Prostate gland (tissue), 2 donors: ENCODE measurements at places on chromosomes 12 and 14.

DNA sequence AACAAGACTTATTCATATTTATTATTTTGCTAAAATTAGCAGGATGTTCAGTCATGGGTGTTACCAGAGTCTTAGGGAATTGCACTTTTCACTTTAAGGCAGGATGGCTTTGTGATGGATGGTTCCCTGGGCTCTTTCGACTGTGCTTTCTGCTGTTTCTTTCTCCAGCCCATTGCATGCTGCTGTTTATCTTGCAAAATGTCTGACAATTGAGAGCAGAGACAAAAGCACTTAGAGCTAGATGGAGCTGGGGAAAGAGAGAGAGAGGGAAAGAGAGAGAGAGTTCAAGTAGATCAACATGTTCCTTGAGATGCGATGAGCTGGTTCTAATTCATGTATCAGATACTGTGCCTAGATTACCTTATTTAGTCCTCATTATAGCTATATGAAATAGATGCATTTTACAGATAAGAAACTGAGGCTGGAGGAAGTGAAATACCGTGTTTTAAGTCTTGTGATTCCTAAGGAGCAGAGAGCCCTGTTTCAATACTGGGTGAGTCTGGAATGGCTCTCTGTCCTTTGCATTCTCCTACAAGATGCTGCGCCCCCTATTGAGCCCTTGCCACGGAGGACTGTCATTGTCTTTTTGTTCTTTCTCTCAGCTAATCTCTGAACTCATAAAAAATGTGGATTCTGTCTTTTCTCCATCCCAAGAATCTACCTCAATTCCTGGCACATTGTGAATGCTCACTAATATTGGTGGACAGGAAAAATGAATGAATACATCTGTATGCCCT lies 227.9 kb downstream of the ALG10B start:
- no peaks in the 10 kb centered on the region for H3K27me3 ChIP-seq
- no peaks in the 10 kb centered on the region for H3K36me3 ChIP-seq
- no peak overlapping the region for H3K4me3 ChIP-seq
- H3K27ac ChIP-seq = no peak overlapping the region
- H3K4me1 ChIP-seq = no peaks in the 10 kb centered on the region

GRCh38 chr14:95948558-95948981 lies 71.9 kb downstream of the TUNAR start:
- no peak overlapping the region for H3K4me3 ChIP-seq
- H3K4me1 ChIP-seq = no peaks in the 10 kb centered on the region
- no peak for DNase-seq
- H3K36me3 ChIP-seq = no peaks in the 10 kb centered on the region
- H3K27me3 ChIP-seq = no peaks in the 10 kb centered on the region

DNA sequence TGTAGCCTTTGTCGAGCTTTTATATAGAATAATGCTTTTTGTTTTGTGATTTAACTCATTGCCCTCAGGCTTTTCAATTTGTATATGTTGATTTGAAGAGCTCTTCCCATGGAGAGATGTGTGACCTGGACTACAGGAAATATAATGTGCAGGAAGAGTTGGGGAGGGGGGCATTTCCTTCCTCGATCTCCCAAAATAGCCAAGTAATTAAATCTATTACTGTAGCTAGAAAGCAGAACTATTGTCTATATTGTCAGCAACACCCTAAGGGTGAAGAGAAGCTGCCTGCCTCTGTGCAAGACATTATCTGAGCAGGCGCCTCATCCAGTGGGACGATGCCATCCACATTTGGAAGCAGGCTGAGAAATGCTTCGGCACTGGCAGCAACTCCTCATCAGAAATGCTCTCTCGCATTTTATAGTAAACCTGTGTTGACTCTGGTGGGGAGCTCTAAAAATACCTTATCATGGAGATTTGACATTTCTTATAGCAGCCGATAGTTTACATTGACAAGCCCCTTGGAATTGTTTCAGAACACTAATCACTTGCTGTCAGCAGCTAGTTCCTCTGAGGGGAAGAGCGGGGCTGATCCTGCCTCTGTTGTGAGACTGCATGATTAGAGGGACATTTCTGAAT lies 392.5 kb upstream of the RGS6 start:
- no peak overlapping the region for H3K27ac ChIP-seq
- H3K36me3 ChIP-seq = no peaks in the 10 kb centered on the region
- no peaks in the 10 kb centered on the region for H3K4me1 ChIP-seq

DNA sequence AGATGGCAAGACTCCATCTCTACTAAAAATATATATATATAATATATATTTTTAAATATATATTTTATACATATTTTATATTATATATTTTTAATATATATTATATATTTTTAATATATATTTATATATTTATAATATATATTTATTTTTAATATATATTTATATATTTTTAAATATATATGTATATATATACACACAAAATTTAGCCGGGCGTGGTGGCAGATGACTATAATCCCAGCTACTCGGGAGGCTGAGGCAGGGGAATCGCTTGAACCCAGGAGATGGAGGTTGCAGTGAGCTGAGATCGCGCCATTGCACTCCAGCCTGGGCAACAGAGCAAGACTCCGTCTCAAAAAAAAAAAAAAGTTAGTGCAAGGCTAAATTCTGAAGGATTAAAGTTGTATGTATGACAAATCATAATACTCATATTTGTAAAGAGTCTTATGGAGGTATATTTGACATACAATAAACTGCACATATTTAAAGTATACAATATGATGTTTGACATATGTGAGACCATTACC lies 7.7 kb upstream of the TDG start:
- no peaks in the 10 kb centered on the region for H3K27me3 ChIP-seq
- H3K36me3 ChIP-seq = no peaks in the 10 kb centered on the region
- no peak overlapping the region for H3K4me3 ChIP-seq
- DNase-seq = no peak

DNA sequence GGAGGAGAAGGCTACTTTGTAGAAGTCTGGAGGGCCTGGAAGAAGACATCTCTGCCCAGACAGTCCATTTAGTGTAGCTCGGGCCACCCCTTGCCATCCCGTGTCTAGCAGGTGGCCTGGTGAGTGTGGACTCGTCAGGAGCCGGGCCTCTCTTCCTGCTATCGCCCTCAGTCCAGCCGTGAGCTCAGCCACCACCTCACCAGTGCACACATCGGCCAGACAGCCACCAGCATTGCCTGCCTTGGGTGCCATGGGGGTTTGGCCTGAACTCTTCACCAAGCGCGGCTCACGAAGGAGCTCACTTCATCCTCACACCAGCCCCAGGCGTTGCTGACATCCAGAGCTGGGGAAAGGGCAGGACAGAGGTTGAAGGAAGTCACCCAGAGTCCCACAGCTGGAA lies 19.6 kb upstream of the TRAF3 start:
- no peak overlapping the region for H3K4me3 ChIP-seq
- no peaks in the 10 kb centered on the region for H3K4me1 ChIP-seq
- no peaks in the 10 kb centered on the region for H3K36me3 ChIP-seq
- no peak for DNase-seq
- H3K27ac ChIP-seq = no peak overlapping the region

DNA sequence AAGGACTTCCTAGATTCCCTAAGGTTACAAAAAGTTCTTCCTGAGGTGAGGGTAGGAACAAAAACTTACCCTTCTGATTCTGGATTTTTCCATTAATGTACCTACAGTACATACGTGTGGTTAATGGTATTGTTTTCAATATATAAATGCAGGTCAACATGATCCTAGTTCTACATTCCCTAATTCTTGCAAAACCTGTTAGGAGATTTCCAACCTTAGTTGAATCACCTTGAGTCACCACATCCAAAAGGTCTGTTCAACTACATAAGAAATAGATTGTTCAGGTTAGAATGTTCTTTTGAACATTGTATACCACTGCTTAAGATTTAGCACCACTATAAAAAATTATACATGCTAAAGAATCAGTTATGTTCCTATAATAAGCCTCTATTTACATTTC lies 118.9 kb downstream of the GARIN6 start:
- H3K27me3 ChIP-seq = no peaks in the 10 kb centered on the region
- H3K4me1 ChIP-seq = no peaks in the 10 kb centered on the region
- no peak overlapping the region for H3K27ac ChIP-seq
- H3K4me3 ChIP-seq = no peak overlapping the region

DNA sequence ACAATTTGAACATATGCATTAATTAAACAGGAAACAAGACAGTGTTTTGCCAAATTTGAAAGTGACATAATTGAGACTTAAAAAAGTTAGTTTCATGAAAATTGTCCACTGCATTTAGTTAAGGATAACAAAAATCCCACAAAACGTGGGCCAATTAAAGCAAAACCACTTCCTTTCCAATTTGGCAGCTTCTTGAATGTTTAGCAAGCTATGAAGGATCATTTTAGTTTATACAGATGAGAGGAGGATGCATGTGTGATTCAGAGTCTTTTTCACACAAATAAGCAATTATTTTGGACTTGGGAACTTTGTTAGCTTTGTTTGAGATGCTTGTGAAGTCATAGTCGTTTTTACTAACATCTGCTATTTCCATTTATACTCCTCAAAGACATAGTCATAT lies 109.6 kb downstream of the ATXN7L3B start:
- no peak overlapping the region for H3K4me3 ChIP-seq
- H3K4me1 ChIP-seq = no peaks in the 10 kb centered on the region
- no peaks in the 10 kb centered on the region for H3K27me3 ChIP-seq
- no peak overlapping the region for H3K27ac ChIP-seq
- no peaks in the 10 kb centered on the region for H3K36me3 ChIP-seq

GRCh38 chr12:128510511-128510910 lies 243.5 kb downstream of the TMEM132C start:
- DNase-seq = no peak
- no peak overlapping the region for H3K4me3 ChIP-seq
- H3K27me3 ChIP-seq = no peaks in the 10 kb centered on the region
- no peaks in the 10 kb centered on the region for H3K4me1 ChIP-seq
- no peaks in the 10 kb centered on the region for H3K36me3 ChIP-seq

GRCh38 chr14:49853572-49854375 lies 1.2 kb upstream of the NEMF start:
- peaks cover 3% of the 10 kb centered on the region for H3K4me1 ChIP-seq
- peak overlapping the region; percentile 72 for H3K4me3 ChIP-seq
- no peak overlapping the region for H3K27ac ChIP-seq
- DNase-seq = peak; percentile 56
- no peaks in the 10 kb centered on the region for H3K27me3 ChIP-seq
- H3K36me3 ChIP-seq = no peaks in the 10 kb centered on the region

DNA sequence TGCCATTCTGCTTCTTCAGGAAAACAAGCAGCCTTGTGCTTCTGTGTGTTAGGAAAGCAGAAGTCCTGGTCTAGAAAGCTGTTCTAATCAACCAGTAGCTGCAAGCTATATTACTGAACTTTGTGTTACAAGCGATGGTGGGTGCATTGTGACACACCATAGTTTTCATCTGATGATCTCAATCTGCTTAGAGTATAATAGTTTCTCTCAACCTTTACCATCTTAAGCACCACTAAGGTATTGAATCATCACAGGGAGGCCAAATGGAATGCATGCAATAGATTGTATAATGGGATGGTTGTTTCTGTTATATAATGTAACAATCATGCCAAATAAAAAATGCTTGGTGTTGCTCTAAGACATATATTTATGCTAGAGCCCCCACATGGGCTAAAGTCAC lies 771.7 kb downstream of the NOVA1 start:
- no peaks in the 10 kb centered on the region for H3K4me1 ChIP-seq
- H3K27ac ChIP-seq = no peak overlapping the region
- DNase-seq = no peak
- no peak overlapping the region for H3K4me3 ChIP-seq
- H3K36me3 ChIP-seq = no peaks in the 10 kb centered on the region

- H3K4me3 ChIP-seq = no peak overlapping the region
- H3K36me3 ChIP-seq = no peaks in the 10 kb centered on the region
- H3K4me1 ChIP-seq = no peaks in the 10 kb centered on the region
- H3K27me3 ChIP-seq = no peaks in the 10 kb centered on the region
- no peak overlapping the region for H3K27ac ChIP-seq
- no peak for DNase-seq
Observed at GRCh38 chr12:7411343-7411742, 32.6 kb downstream of the CD163L1 start.
